Activated naive CD8-positive, alpha-beta T cell treated with anti-CD3 and anti-CD28 coated beads, Interleukin-2, amount 50 U/mL, for 16 hours (primary cell): ENCODE measurements at places on chromosomes 1 and 21.

- DNase-seq = no peak
Measured at GRCh38 chr1:6547301-6547700, 7.0 kb downstream of the NOL9 start.

DNA sequence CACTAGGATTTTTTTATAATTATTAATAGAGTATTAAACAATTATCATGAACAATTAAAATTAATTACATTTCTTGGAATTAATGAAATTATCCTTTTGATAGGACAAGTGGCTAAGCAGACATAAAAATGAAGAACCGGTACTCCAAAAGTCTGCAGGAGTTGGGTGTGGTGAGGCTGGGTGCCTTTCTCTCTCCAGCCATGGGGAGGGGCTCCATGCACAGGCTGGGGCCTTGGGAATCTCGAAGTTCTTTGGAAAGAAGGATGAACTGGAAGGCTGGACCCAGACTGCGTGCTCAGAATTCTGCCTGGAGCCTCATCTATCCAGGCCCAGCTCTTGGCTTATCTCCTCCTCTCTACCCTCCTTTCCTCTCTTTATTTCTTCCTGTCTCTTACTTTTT, 94.1 kb downstream of the ACTL8 start:
- no peak for DNase-seq

DNA sequence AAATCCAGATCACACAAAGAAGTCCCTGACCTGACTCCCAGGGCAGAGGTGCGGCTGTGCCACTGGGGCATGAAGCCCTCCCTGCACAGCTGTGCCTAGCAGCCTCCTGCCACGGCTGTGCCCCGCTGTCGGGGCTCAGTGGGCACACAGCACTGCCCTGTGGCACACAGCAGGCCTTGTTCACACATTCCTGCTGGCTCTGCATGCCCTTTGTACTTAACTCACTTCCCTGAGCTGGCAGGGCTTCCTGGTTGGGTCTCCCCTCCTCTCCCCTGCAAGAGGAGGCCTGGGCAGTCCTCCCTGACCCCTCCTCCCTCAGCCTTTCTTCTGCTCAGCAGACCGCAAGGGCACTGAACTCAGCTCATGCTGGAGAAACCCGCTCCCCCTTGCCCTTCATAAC, 14.8 kb downstream of the LHX4 start:
- no peak for DNase-seq

- DNase-seq = no peak
Measured at GRCh38 chr1:205794011-205794730, 18.8 kb downstream of the SLC41A1 start.

GRCh38 chr1:46211051-46211450, 7.9 kb downstream of the LURAP1 start:
- no peak for DNase-seq

DNA sequence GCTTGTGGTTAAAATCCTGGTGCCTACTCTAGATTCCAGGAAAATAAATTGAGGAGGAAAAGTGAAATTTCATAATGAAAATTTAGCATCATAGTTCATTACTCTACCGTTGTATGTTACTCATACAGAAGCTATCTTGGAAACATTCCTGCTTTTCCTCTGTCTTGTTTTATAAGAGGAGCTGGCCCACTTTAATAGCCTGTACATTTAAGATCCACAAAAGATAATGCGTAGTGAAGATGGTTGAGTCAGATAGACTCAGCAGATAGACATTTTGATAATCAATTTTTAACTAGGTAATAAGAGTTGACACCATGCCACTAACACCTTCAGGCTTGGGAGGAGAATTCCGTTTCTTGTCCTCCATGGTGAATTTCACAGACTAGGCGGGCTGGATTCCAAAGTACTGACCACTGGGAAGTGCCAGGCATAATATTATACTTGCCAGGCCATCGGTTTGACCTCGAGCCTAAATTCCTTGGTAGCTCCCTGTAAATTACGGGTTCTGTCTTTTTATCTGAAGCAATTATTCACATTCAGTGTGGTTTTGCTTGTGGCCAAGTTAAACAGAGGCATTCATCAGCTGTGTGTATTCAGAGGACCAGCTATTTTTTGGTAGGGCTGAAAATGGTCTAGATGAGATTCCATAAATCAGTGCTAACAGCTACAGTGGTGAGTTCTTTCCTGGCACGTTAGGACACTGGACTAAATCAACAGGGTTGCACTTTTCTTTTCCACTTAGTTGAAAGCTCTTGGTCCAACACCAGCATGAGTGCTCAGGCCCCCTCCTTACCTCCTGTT, 111.9 kb upstream of the KAZN start:
- no peak for DNase-seq

DNA sequence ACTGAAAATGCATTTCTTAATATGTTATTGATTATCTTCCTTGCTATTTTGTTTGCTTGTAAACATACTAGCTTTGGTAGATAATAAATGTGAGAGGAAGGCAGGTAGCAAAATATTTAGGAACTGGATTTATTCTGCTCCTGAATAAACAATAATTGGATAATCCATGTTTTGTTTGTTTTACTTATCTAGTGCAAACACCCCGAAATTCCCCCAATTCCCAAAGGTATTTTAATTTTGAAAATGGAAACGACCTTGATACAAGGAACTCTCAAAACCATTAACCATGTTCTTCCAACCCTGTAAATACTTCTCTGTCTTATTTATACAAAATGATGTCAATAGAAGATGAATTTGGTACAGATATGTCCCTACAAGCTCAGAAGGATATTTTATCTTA, 3.0 kb downstream of the USH2A start:
- DNase-seq = no peak
